ENCODE measurements at places on chromosomes 1 and 21.

GRCh38 chr1:234004591-234004990 lies 100.1 kb downstream of the SLC35F3 start:
- DNase-seq = no peak

- DNase-seq = no peak
Measured at GRCh38 chr1:171881442-171881841, 40.1 kb downstream of the DNM3 start.

DNA sequence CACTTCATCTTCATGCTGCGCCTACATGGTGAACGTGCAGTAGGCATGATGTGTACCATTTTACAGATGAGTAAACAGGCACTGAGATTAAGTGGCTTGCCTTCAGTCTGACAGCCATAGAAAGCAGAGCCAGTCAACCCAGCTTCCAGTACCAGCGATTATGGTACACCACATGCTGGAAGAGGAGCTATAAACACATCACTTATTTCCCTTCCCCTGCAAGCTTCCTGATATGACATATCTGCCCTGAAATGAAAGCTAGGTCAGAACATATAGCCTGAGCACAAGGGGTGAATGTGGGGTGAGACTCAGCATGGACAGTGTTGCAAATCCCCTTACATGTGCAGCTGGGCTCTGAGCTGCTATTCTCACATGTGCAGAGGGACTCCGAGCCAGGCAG lies 33.8 kb upstream of the IL20 start:
- DNase-seq = no peak

DNA sequence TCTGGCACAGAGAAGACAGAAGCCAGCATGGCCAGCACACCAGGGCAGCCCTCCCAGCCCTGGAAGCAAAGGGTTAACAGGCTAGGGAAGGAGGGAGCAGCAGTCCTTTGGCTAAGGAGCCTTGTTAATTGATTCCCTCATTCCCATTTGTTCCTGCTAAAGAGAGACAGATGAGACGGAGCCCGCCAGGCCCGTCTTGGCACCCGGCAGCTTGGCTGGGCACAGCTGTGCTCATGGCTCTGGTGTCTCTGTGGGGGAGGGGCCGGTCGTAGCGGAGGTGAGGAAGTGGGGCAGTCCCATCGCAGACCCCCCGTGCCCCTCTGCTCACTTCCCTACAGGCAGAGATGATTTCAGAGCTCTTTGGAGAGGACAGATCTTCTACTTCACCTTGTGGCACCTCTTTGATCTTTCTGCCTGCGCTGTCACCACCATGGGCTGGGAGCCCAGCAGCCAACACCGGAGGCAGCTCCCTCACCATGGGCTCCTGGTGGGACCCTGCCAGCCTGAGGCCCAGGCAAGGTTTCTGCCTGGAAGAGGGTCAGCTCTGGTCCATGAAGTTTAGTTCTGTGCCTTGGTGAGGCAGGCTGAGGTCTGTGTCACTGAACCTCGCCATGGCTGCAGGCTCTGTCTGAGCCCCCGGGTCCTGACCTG lies 38.0 kb downstream of the FOXO6 start:
- peak; percentile 60 for DNase-seq

DNA sequence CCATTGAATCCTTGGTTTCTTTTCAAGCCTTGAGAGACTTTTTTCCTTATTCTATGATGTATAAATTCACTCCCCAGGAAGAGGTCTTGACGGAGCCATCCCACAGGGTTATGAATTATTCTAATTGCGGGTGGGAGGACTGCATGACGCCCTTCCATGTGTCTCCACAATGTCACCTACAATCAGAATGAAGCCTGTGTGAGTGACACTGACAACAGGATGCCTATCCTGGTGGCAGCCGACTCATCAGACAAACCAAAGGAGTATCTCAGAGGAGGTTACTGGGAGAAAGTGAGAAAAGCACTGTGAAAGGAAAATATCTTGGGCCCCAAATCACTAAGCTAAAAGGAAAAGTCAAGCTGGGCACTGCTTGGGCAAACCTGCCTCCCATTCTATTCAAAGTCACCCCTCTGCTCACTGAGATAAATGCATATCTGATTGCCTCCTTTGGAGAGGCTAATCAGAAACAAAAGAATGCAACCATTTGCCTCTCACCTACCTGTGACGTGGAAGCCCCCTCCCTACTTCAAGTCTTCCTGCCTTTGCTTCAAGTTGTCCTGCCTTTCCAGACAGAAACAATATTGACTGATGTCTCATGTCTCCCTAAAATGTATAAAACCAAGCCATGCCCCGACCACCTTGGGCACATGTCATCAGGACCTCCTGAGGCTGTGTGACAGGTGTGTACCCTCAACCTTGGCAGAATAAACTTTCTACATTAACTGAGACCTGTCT lies 98.4 kb downstream of the SMYD2 start:
- peak; percentile 97 for DNase-seq

DNA sequence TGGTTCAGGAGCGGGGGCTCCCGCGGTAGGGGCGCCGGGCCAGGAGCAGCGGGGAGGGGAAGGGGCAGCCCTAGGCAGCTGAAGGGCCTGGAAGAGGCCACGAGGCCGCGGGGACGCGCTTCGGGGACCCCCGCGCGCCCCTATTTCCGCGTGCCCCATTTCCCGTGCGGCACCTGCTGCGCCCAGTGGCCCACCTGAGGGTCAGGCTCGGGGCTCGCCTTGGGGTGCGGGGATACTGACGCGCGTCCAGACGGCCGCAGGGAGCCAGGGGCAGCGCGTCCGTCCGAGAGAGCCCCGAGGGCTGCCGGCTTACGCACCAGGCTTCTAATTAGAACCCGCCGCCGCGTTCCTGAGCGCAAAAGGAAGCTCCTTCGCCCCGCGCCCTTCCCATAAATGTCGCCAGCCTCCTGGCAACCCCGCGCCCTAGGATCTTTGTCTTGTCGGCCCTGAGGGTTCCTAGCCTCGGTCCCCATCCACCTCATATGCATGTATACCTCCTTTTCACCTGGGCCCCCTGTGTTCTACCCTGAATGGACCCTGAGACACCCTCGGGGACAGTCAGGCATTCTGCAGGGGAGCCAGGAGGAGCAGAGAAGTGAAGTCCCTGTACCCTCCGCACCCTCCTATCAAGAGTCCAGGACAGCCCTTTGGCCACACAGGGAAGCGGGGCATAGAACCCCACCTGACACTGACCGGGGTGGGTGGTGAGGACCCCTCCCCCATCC lies 1.8 kb downstream of the WNT3A start:
- DNase-seq = peak; percentile 16

GRCh38 chr1:175070818-175071217 lies 3.2 kb downstream of the TNN start:
- DNase-seq = no peak

GRCh38 chr1:166927701-166928100 lies 47.6 kb downstream of the ILDR2 start:
- no peak for DNase-seq

- DNase-seq = no peak
Measured at GRCh38 chr1:228394571-228395394, 11.9 kb downstream of the TRIM11 start.

GRCh38 chr1:193662030-193662429 lies 475.6 kb upstream of the B3GALT2 start:
- DNase-seq = no peak

DNA sequence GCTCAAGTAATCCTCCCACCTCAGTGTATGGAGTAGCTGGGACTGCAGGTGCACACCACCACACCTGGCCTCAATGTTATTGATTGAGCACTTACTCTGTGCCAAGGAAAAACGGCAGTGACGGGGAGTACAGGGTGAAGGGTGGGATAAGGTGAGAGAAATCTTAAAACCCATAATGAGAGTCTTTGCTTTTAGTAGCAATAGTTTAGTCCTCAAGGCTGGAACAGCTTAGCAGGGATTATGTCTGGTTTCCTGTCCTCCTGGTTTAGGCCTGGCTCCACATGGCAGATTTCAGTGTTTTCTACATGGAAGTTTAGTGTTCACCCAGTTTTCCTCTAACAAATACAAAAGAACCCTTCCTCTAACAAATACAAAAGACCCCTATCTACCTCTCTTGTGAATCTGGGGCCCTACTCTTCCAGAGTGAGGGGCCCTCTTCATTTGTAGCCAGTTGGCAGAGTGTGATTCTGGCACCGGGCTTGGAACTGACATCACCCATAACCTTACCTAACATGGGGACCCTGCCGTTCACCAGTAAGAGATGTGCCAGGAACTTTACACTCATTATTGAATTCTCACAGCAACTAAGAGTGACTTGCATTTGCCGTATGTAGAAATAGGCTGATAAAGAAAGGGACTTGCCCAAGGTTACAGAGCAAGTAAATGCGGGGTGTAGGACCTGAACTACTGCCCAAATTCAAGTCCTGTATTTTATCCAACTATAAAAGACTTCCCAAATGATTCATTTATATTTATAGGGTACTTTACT lies 6.9 kb downstream of the ZNF691 start:
- DNase-seq = no peak

DNA sequence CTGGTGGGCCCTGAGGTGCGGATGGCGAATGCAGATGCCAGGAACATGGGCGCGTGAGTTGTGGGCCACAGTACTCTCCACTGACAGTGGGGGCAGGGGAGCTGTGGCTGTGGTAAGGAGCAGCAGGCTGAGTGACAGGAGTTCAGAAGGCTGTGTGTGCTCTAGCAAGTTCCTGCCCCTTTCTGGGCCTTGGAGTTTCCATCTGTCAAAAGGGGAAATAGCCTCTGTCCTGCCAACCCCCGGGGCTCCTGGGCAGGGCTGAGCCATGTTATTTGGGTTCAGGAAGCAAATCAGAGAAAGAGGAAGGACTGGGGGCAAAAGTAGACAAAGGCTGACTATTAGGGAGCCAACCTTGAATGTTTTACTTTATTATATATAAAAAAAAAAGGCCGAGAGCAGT lies 19.5 kb upstream of the MFN2 start:
- no peak for DNase-seq

- peak; percentile 79 for DNase-seq
Measured at GRCh38 chr1:229024528-229025130, 246.3 kb upstream of the RAB4A start.

- no peak for DNase-seq
Measured at GRCh38 chr1:21572221-21572620, 63.0 kb downstream of the ALPL start.

- DNase-seq = no peak
Measured at GRCh38 chr1:160579216-160579701, at the start of gene CD84. CD84 (minus strand) TSS chr1:160579496; CDS start chr1:160579437, 59 bp downstream.

GRCh38 chr1:9696793-9697192 lies 45.3 kb downstream of the PIK3CD start:
- no peak for DNase-seq

- DNase-seq = peak; percentile 69
Measured at GRCh38 chr1:43634721-43635120, 15.2 kb upstream of the KDM4A start.

DNA sequence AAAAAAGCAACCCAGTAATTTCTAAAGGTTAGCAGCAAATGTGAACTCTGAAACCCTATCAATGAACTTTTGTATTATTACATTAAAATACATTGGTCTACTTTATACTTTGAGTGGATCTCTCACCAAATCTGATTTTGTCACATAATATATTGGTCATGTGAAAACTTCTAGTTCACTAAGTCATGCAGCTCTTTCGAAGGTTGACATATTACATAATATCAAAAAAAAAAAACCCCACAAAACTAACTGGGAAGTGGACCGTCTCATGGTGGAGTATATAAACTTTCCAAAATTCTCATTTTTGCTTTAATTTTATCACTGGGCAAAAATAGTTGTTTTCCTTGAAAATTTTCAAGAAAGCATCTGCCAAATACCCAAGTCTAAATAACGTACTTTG lies 50.4 kb downstream of the GATAD2B start:
- no peak for DNase-seq

GRCh38 chr1:20992322-20993056 lies 184.2 kb downstream of the EIF4G3 start:
- no peak for DNase-seq

- DNase-seq = no peak
Measured at GRCh38 chr1:41155105-41155504, 87.0 kb downstream of the SCMH1 start.

GRCh38 chr1:116909512-116910378 lies at the start of gene PTGFRN:
PTGFRN (plus strand) TSS chr1:116909916; CDS start chr1:116910204, 288 bp downstream.
- peak; percentile 93 for DNase-seq

- DNase-seq = no peak
Measured at GRCh38 chr1:220176540-220176939, 82.6 kb downstream of the IARS2 start.

GRCh38 chr1:58722967-58723366 lies 23.1 kb upstream of the MYSM1 start:
- DNase-seq = peak; percentile 60

DNA sequence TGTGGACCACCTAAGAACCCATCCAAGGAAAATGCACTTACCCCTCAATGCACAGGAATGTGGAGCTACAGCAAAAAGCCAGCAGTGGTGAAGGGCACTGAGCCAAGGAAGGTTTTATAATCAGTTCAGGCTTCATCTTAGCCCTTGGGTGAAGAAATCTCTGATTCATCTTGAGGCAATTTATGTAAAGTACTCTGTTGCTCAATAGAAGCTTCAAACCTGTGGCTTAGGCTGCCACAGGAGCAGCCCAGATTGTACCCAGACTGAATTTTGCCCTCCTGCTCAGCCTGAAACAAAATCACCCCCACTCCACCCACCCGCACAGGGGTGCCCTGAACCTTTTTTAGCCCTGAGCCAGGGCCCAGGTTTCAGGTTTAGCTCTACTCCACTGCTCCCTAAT lies at the start of gene S100A12:
Gene S100A12, minus strand, starts transcription at position 111 of the 400 bp plus-strand sequence. CDS start 1,029 bp downstream, outside the sequence.
- no peak for DNase-seq

GRCh38 chr1:99537886-99538617 lies 107.9 kb upstream of the PALMD start:
- DNase-seq = no peak

GRCh38 chr1:88488237-88488636 lies 195.8 kb upstream of the PKN2 start:
- no peak for DNase-seq

DNA sequence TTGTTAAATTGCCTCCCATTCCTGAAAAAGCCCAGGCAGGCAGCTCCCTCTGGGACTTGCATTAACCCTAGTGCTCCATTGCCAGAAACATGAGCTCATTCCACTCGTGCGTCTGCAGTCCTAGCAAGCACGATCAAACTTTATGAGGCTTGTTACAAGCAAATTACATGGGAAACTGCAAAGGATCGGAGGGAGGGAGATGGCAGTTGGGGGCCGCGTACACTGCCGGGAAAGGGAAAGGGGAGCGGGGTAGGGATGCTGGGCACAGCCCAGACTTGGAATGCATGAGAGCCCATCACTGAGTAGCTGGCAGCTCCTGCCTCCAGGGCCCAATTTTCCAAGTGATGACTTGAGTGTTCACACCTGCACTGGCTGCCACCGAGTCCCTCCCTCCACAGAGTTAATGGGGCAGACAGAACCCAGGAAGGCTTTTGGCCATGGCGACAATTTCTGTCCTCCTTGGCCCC lies 169.9 kb downstream of the BRINP2 start:
- no peak for DNase-seq

DNA sequence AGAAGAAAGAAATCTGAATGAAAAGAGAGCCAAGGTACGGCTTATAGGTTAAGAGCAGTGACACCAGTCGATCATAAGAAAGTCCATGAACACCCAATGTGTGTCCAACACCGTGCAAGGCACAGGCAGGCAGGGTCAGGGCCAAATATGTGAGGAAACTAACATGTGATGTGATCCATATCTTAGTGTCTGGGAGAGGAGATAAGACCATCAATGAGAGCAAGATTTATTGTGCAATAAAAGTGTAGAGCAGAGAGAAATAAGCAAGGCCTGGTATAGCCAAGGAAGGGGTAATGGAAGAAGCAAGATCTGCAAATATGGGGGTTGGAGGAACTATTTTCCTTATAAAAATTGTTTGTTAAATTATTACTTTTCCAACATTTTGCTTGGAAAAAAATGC lies 198.8 kb downstream of the CRB1 start:
- DNase-seq = no peak

- DNase-seq = no peak
Measured at GRCh38 chr1:85058786-85059185, 10.5 kb upstream of the MCOLN3 start.

- no peak for DNase-seq
Measured at GRCh38 chr1:147762233-147763024, 2.0 kb upstream of the GJA5 start.

Data from mesendoderm (in vitro differentiated cells).